Stimulated activated CD8-positive, alpha-beta memory T cell treated with anti-CD3 and anti-CD28 coated beads, Interleukin-7, amount 100 ng/mL, for 1 hour (primary cell): ENCODE measurements at places on chromosomes 13 and 19.

- no peak for DNase-seq
These were observed 18.7 kb downstream of the GPR180 start for GRCh38 chr13:94620286-94620896.

DNA sequence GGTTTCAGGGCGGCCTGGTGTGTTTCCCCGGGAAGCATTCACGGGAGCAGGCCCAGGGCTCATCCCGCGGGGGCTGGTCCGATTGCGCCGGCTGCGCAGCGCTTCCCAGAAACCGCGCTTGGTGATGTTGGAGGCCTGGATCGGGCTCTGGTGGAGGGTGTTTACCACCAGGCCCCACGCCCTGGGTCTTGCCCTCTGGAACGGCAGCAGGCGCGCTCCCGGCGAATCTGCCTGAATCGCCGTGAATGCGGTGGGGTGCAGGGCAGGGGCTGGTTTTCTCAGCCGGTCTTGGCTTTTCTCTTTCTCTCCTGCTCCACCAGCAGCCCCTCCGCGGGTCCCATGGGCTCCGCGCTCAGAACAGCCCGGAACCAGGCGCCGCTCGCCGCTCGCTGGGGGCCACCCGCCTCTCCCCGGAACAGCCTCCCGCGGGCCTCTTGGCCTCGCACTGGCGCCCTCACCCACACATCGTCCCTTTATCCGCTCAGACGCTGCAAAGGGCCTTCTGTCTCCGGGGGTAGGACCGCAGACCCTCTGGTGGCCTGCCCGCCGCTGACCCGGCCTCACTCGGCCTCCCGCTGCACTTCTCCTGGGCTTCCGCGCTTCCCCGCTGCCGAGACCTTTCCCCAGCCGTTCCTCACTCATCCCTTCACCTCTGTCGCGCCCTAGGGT lies 69.4 kb upstream of the GJB6 start:
- DNase-seq: no peak

DNA sequence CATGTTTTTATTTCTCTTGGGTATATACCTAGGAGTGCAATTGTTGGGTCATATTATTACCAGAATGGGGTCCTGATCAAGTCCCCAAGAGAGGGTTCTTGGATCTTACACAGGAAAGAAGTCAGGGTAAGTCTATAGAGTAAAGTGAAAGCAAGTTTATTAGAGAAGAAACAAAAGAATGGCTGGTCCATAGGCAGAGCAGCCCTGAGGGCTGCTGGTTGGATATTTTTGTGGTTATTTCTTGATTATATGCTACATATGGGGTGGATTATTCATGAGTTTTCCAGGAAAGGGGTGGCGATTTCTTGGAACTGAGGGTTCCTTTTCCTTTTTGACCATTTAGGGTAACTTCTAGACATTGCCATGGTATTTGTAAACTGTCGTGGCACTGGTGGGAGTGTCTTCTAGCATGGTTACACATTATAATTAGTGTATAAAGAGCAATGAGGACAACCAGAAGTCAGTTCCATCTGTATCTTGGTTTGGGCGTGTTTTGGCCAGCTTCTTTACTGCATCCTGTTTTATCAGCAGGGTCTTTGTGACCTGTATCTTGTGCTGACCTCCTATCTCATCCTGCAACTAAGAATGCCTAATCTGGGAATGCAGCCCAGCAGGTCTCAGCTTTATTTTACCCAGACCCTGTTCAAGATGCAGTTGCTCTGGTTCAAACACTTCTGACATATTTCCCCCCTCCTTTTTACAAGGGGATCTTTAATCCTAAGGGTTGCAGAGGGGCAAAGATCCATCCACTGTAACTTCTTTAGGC lies 41.1 kb downstream of the CEACAM1 start:
- no peak for DNase-seq

GRCh38 chr13:34900288-34900739 lies 41.8 kb upstream of the NBEA start:
- no peak for DNase-seq

DNA sequence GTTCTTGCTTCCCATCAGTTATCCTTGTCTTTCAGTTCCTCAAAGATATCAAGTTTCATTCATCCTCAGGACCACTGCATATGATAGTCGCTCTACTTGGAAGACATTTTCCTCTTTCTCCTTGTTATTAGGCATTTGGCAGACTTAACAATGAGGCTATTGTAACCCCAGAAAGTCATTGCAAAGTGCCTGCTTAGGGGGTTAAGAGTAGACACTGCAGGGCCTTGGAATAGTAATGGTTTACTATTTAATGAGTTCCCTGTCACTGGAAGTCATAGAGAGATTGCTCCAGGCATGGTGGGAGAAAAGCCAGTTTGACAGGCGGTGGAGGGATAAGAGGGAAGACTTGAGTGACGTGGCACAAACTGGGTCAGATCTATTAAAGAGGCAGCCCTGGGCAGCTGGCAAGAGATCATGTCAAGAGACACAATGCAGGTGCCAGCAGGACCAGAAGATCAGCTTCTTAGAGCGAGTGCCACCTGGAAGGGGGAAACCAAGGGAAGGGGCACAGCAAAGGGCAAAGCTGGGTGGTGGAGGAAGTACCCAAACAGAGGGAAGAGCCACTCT lies 16.8 kb upstream of the CPB2 start:
- no peak for DNase-seq

GRCh38 chr19:51507192-51507591 lies 5.6 kb upstream of the SIGLEC12 start:
- DNase-seq: no peak

DNA sequence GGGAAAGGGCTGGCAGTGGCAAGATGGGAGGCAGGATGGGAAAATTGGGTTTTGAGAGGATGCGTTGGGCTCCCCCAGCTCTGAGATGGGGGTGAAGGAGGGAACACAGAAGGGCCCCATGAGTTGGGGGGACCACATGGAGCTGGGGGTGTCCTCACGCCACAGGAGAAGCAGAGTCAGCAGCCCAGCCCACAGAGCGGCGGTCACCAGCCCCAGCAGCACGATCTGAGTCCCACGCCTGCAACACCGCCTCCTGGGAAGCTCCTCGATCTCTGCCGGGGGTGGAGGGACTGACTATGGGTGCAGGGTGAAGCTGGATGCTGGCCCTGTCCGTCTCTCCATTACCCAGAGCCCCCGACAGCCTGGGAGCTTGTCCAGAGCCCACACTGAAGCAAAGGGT lies 3.3 kb downstream of the FCER2 start:
- DNase-seq: no peak

- DNase-seq: no peak
These were observed at the start of gene MADCAM1 for GRCh38 chr19:496112-496665. Gene MADCAM1, plus strand, starts transcription at chr19:496486. Its CDS starts 14 bp downstream, at chr19:496500.

DNA sequence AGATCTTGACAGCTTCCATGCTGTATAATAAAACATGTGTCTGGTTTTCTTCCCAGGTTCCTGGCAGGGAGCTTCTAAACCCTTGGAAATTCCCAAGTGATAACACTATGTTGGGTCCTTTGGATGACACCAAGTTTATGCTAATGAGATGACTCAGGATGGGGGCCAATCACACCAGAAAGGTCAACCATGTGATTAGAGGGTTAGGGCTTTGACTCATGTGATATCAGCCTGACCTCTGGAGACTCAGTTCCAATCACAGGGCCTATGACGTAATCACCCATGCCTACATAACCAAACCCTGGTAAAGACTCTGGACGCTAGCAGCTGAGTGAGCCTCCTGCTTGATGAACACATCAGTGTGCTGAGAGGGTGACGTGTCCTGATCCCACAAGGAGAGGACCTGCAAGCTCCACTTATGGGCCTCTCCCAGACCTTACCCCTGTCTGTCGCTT lies 203.6 kb downstream of the DCLK1 start:
- DNase-seq: no peak

- no peak for DNase-seq
These were observed 89.8 kb downstream of the ZNF557 start for GRCh38 chr19:7159105-7159933.
